ENCODE measurements at places on chromosomes 6 and 20. TPM values are rescaled to one million over a fixed set of nuclear protein-coding genes. Genes with fewer than 3 reads are reported as not detected.

HTR1E gene
- polyA plus RNA-seq, result not detected

LAMA2 gene
- polyA plus RNA-seq, result 0.25 TPM

PI16 gene
- polyA plus RNA-seq, result 1.4 TPM

GPANK1 gene
- polyA plus RNA-seq, result 22.6 TPM

CASP8AP2 gene
- polyA plus RNA-seq, result 7.9 TPM

REM1 gene
- not detected for polyA plus RNA-seq

GRM1 gene
- not detected for polyA plus RNA-seq

SLC22A2 gene
- not detected for polyA plus RNA-seq

- no peak for DNase-seq
Measured at GRCh38 chr6:20036141-20036677, 176.1 kb downstream of the MBOAT1 start.

GRCh38 chr20:36919715-36920333, 31.7 kb downstream of the SAMHD1 start:
- peak; percentile 69 for DNase-seq

- DNase-seq, result no peak
Measured at GRCh38 chr20:12067686-12068085, 150.0 kb downstream of the BTBD3 start.

DNA sequence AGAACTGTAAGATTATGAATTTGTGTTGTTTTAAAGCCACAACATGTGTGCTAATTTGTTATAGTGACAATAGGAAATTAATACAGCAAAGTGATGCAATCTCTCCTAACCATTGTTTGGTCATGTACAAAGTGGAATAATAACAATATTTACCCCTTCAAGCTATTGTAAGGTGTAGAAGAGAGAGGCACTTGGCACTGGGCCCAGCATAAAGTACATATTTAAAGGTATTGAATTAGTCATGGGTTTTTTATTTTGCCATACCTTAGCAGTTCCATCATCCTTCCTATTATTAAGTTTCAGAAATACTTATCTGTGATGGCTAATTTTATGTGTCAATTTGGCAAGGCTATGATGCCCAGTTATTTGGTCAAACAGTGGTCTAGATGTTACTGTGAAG, 322.4 kb upstream of the TSHZ2 start:
- DNase-seq, result no peak

DNA sequence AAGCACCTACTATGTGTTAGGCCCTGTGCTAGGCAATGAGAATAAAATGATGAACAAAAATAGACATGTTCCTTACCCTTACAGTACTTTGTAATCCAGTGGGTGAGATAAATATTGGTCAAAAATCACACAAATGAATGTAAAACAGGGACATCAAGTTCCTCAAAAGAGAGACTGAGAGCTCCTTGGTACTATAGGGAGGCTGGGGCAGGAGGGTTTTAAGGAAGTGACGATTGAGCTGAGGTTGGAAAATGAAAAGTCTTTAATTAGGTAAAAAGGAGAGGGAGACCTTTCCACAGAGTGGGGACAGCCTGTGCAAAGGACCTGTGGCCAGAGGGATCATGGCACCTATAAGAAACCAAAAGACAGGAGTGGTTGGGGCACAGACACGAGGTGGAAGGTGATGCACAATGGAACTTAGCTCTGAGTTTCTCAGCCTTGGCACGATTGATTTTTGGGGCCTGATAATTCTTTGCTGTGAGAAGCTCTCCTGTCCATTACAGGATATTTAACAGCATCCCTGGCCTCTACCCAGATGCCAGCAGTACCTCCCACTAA, 140.3 kb downstream of the CEP57L1 start:
- DNase-seq, result no peak

DNA sequence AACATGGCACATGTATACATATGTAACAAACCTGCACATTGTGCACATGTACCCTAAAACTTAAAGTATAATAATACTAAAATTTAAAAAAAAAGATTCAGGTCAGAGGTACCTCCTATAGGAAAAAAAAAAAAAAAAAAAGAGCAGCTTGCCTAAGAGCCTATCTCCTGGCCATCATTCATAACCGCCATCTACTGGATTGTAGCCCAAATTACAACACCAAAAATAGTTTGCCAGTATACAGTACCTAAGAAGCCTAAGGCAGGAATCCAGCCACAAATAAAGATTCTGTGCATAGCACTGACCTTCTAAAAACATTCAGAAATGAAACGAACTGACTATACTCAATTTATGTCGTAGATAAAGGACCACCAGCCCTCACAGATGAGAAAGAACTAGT, 438.4 kb upstream of the ADGRB3 start:
- no peak for DNase-seq

DNA sequence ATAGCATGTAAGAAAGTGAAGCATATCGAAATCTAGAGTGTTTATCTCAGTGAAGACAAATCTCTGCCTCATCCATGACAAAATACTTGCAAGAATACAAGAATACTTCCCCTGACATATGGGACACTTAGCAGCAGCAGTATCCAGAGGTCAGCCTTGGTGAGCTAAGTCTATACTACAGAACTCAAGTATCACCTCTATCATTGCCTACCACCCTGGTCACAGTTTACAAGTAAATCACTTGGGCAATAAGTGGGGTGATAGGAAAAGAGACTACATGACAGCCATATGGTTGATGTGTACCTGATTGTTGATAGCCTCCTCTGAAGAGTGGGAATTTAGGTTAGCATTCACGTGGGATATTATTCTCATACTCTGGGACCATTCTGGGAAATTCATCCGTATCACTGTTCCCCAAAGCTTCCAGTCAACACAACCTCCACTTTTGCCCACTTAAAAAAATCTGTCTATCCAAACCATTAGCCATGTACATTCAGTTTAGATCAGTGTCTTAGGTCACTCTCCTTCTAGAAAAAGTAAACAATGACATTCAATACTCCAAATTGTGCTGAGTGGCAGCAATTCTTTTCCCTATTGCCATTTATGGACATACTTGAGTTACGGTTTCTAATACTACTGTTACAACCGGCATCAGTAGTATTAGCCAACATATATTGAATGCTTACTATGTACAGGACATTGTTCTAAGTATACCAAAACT, 118.2 kb upstream of the PRSS16 start:
- DNase-seq, result no peak

- no peak for DNase-seq
Measured at GRCh38 chr6:130858054-130858453, 30.8 kb downstream of the SMLR1 start.

DNA sequence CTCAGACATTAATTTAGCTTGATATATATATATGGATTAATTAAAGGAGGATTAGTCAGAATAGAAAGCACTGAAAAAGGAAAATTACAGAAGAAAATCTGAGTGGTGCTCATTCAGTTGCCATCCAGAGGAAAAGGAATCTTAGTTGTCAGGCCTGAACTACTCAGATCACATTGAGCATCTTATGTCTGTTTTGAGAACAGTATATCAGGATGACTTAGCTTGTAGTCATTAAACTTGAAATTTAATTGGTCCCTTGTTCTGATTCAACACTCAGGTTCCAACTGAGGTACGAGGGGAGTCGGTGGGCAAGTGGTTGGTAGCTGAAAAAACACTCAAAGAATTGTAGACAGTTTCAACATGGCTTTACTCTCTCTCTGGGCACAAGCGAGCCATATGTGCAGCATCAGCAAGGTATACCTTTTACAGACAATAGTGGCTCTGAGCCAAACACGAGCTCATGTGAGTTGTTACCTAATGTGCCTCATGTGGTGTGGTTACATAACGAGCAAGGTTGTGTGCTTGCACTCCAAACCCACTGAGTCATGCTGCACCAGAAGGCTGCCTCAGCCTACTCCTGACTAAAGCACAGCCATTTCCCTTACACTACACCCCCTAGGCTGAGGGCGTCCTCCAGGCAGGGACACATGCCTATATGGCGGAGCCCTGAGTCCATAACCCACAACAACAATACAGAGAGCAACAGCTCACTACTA, 73.0 kb upstream of the HMGN3 start:
- no peak for DNase-seq

- no peak for DNase-seq
Measured at GRCh38 chr6:30741063-30741779, 1.3 kb downstream of the FLOT1 start.

GRCh38 chr6:157921685-157922367, 59.8 kb upstream of the SYNJ2 start:
- DNase-seq, result no peak

DNA sequence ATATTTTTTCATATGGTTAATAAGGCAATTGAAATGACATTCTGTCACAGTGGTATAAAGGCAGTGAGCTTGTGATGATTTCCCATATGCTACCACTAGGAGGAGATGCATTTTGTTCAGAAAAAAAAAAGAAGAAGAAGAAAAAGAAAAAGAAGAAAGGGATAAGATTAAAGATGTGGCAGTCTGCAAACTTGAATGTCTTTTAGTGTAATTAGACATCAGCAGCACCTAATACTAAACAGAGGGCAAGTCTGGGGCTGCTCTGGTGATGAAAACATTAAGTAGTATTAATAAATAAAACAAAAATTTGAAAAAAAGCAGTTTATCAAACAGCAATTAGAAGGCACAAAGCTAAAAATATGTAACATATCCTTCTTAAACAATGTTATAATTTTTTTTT, 95.4 kb upstream of the DEFB112 start:
- DNase-seq, result no peak

- no peak for DNase-seq
Measured at GRCh38 chr20:60074276-60074675, 116.1 kb downstream of the CDH26 start.

- no peak for DNase-seq
Measured at GRCh38 chr6:40247516-40248115, 313.4 kb upstream of the MOCS1 start.

DNA sequence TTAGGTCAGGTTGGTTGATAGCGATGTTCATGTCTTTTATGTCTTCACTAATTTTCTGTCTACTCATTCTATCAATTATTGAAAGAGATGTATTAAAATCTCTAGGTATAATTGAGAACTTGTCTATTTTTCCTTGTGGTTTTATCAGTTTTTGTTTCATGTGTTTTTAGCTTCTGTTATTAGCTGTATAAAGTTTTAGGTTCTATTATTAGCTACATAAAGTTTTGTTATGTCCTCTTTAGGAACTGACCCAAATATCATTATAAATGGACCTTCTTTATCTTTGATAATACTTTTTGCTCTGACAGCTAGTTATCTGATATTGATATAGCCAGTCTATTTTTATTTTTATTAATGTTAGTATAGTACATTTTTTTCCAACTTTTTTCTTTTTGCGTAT, 92.4 kb upstream of the TMEM170B start:
- no peak for DNase-seq
